Gastroesophageal sphincter (tissue), 4 donors: ENCODE measurements at places on chromosomes 12 and 14. TPM values are rescaled to one million over a fixed set of nuclear protein-coding genes. Genes with fewer than 3 reads are reported as not detected.

Gene C12orf50
- not detected for total RNA-seq

Gene GALNT4
- 6.4 TPM for total RNA-seq

Gene B3GNT4
- not detected for total RNA-seq

DNA sequence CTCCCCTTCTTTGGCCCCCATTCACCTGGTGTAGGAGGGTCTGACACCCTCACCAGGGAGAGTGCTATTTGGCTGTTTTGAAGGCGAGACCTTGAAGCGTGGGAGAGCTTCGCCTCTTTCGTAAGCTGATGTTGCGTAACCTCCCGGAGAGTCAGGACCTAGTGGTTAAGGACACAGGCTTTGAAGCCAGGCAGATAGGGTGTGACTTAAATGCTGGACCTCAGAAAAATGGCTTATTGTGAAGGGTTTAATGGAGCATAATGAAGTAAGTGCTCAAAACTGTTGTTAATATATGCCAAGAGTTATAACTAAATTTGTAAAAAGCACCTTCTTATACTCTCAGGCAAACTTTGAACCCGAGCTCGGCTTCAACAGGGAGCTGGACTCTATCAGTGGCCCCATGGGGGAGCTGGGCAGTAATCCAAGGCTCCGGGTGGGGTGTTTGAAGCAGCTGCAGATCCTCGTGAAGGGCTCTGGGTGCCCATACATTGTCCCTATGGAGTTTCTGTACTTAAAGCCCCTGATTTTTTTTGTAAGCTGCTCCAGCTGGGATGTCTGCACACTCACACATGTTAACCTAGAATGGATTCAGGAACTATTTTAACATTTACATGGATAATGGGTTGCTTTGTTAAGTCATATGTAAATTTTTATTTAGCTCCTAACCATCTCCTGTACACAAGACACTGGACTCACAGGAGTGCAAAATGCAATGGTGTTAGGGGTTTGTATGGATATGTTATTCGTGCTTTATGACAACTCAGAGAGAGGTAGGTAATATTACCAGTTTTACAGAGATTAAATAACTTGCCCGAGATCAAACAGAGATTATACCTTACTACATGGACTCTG, 26.0 kb downstream of the PPFIBP1 start:
- ATAC-seq, result peak; percentile 85

- ATAC-seq, result no peak
These were observed 12.7 kb downstream of the SPTLC2 start for GRCh38 chr14:77603654-77604255.

Gene CFAP54
- 3.0 TPM for total RNA-seq

Gene HPD
- total RNA-seq, result 2.6 TPM

- ATAC-seq, result no peak
These were observed 273.1 kb downstream of the CCDC91 start for GRCh38 chr12:28463396-28463795.

Gene CABP1
- 1.1 TPM for total RNA-seq

DNA sequence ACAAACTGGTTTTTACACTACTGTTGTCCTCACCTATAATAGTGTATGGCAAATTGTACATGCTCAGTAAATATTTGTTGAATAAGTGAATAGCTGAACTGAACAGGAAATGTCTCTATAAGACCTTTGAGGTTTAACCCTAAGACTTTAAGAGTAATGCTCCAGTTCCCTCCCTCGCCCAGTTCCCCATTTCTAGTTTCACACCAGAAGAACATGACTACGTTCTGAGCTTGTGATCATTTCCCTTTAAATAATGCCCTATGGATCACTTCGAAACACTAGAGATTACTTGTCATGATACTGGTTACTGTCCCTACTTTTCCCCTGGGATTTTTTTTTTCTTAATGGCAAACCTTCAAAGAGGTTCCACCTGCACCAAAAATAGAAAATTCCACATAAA, 69.3 kb downstream of the PRKD1 start:
- ATAC-seq, result no peak

GRCh38 chr12:107125833-107126232, 32.5 kb upstream of the CRY1 start:
- no peak for ATAC-seq

DNA sequence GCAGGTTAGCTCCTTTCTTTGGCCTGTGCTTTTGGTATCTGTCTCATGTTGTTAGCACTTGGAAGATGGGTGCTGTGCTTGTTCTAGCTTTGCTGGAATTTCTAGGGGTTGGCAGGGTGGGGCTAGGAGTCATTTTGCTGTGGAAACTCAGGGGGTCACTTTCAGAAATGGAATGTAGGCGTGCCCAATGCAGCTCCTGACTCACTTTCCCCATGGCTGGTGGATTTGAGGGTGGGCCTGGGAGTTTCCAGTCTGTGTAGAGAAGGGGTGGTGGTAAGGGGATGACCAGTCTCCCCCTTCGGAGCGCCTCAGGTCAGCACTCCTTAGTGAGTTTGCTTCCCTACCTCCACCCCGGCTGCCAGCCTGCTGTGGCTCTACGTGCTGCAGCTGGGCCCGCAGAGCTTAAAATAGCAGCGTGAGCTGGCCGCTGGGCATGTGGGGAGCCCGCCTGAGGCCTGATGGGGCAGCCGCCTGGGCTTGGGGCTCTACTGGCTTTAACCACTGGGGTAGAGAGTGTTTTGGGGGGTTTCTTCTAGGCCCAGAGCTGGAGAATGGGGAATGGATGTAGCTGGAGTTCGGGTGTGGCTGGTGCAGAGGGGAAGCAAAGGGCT, 108.2 kb downstream of the TSPAN9 start:
- no peak for ATAC-seq

Gene SERPINA9
- not detected for total RNA-seq

GRCh38 chr14:100524933-100525243, 62.3 kb downstream of the BEGAIN start:
- no peak for ATAC-seq

DNA sequence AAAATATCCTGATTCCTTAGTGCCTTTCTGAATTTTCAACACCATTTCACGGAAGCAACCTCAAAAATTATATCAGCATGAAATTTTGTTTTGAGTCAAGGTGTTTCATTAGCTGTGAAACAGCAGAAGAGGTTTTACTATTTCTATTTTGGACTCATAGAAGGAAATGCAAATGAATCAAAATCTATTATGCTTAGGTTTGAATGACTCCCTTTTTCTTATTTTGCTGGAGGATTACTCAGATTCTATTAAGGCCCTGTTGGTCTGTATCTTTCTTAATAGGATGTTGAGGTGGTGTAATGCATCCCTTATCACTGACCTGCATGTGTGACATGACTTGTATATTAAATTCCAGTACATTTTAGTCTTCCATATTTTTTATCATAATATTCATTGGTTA, 165.8 kb downstream of the TMTC2 start:
- no peak for ATAC-seq

GRCh38 chr12:30839643-30840220, 85.0 kb upstream of the CAPRIN2 start:
- no peak for ATAC-seq

DNA sequence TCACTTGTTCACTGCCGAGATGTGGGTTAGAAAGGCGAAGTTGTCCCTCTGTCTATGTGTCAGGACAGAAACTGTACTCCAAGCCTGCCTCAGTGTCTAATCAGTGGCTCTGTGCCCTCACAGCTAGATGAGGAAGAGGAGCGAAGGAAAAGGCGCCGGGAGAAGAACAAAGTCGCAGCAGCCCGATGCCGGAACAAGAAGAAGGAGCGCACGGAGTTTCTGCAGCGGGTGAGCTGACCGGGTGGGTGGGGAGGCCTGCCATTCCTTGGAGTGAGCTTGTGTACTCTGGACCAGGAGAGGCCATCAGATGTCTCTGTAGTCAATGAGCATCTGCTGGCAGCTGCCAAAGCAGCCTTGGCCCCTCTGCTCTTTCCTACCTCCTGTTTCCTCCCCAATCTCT, 33.5 kb downstream of the JDP2 start:
- no peak for ATAC-seq

GRCh38 chr14:50675597-50675996, 7.5 kb upstream of the SAV1 start:
- ATAC-seq, result no peak

Gene CISTR
- total RNA-seq, result not detected
